ENCODE measurements at places on chromosomes 1 and 21.
A peak's percentile ranks its signal among the peaks of the same experiment; 100 is the strongest.

DNA sequence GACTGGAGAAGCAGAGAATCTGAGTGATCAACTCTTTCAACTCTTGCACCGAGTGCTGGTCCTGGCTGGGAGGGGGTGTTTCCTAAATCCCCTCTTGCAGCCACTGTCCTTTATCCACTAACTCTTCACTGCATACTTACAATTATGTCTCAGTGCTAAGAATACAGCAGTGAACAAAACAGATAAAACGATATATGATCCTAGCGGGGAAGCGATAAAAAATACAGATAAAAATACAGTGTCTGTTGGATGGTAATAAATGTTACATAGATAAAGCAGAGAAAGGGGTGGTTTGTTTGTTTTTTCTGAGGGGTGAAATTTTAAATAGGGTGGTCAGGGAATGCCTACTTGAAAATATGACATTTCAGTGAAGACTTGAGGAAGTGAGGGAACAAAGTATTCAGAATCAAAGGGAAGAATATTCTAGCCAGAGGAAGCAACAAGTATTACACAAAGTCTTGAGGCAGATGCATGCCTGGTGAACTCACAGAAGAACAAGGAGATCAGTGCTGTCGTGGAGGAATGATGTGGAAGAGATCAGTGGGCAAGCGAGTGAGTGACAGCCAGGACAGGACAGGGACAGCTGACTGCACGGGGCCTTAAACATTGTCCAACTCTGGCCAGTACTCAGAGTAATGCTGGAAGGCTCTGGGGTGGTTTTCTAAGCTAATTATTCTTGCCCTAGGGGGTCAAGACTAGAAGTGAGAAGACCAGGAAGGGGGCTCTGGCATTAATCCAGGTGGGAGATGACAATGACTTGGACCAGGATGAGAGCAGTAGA is 110.0 kb downstream of the APP start:
- DNase-seq = no peak

GRCh38 chr1:202186327-202186726 is 7.3 kb upstream of the LGR6 start:
- no peak for DNase-seq

GRCh38 chr1:172770071-172770470 is 111.2 kb downstream of the FASLG start:
- no peak for DNase-seq

GRCh38 chr1:44602634-44603628 is 71.3 kb downstream of the TMEM53 start:
- DNase-seq = no peak

DNA sequence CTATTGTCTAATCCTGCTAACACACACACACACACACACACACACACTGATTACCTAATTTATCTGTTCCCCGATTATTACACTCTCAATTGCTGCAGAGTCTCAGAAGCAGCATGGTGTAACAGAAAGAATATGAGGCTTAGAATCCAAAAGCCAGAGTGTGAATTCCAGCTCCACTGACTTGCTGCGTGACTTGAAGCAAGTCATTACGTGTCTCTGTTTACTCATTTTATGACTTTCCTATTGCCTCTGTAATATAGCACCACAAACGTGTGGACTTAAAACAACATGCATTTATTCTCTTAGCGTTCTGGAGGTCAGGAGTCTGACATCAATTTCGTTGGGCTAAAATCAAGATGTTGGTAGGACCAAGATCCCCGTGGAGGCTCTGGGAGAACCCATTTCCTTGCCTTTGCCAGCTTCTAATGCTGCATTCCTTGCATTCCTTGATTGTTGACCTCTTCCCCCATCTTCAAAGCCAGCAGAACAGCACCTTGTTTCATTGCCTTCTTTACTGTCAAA is 55.9 kb upstream of the ATP5PO start:
- DNase-seq = no peak

GRCh38 chr21:45132841-45133573 is 58.6 kb downstream of the ADARB1 start:
- DNase-seq = no peak

- peak; percentile 83 for DNase-seq
Observed at GRCh38 chr1:207084701-207085180, 3.9 kb upstream of the C4BPB start.

- DNase-seq = no peak
Observed at GRCh38 chr1:248849152-248849551, 9.7 kb downstream of the ZNF692 start.

GRCh38 chr1:171785766-171786165 is 4.3 kb downstream of the METTL13 start:
- DNase-seq = no peak

DNA sequence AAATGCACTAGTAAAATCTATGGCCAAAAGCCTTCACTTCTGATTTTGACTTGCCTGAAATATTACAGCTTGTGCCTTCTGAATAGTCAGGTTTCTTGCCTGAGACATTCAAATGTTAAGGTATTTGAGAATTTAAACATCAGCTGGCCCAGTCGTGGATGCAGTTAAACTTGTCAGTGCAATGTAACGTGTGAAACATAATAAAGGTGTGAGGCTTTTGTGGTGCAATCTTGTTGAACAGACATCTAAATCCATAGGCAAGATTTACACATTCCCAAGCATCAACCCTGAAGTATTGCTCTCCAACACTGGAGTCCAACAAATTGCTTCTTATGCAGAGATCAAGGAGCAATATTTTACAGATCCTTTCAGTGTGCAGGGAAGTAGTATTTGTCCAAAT is 4.4 kb downstream of the CCN1 start:
- DNase-seq = no peak

DNA sequence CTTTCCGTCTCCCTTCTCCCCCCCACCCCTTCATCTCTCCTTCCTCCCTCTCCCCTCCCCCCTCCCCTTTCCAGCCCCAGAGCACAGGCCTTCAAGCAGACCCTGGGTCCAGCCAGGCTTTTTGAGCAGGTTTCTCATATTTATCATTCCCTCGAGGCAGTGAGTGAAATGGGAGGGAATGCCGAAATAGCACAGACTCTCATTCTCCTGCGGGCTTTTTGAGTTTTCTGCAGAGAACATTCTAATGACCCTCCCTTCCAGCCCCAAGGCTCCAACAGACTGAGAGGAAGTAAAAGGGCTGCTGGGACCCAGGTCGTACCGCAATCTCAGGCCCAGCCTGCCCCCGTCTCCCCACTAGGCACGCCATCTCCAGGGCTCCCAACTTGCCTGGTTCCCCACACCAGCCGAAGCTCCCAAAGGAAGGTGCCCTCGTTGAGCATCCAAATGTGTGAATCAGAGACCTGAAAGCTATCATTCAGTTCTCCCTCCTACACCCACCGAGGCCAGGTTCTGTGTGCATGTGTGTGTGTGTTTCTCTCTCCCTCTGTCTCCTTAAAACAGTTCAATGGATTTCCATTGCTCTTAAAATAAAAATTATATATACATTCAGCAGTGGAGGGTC is 22.3 kb downstream of the ACTA1 start:
- no peak for DNase-seq

- no peak for DNase-seq
Observed at GRCh38 chr1:82015444-82015843, 214.7 kb downstream of the ADGRL2 start.

- no peak for DNase-seq
Observed at GRCh38 chr1:190453550-190453949, 24.1 kb downstream of the BRINP3 start.

GRCh38 chr1:163826500-163826899 is 504.7 kb downstream of the NUF2 start:
- DNase-seq = no peak

DNA sequence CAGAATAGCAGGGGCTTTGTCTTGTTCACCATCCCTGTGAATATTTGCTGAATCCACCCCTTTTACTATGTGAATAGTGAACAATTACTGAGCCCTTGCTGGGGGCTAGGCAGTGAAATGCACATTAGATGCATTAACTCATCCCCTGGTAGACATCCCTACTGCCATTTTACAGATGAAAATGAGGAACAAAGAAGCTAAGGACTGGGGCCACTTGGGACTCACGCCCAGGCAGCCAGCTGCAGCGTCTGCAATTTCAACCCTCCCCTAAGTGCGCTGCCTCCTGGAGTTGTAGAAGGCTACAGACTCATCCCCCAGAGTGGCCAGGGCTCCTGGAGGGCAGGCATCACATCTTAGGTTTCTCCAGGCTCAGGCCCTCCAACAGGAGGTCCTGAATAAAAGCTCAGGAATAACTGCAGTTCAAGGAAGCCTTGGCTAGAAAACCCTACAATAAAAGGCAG is 31.6 kb downstream of the CAPZB start:
- DNase-seq = no peak

GRCh38 chr1:55725378-55725777 is 510.2 kb upstream of the USP24 start:
- no peak for DNase-seq

DNA sequence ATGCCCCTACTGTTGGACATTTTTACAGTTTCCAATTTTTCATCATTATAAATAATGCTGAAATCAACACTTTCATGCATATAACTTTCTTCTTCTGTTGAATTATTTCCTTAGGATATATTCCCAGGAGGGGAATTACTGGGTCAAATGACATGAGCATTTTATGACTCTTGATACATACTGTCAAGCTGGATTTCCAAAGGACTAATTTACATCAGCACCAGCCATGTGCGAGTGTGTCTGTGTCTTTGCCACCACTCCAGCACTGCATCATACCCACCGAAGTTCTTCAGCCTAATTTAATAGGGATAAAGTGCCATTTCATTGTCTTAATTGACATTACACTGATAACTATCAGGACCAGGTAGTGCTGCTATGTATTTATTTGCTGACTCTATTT is 146.7 kb downstream of the CSMD2 start:
- DNase-seq = no peak

- peak; percentile 92 for DNase-seq
Observed at GRCh38 chr1:171741872-171742576, at the start of gene VAMP4. TSS of gene VAMP4 (minus strand) at chr1:171742065. CDS start at chr1:171738414, 3,651 bp downstream.

- no peak for DNase-seq
Observed at GRCh38 chr1:67892476-67893125, 59.3 kb upstream of the GNG12 start.

- DNase-seq = no peak
Observed at GRCh38 chr1:180881806-180882509, 30.7 kb upstream of the KIAA1614 start.

GRCh38 chr1:59502009-59502691 is 205.3 kb downstream of the FGGY start:
- no peak for DNase-seq

- no peak for DNase-seq
Observed at GRCh38 chr1:20359451-20360330, 69.0 kb downstream of the VWA5B1 start.

DNA sequence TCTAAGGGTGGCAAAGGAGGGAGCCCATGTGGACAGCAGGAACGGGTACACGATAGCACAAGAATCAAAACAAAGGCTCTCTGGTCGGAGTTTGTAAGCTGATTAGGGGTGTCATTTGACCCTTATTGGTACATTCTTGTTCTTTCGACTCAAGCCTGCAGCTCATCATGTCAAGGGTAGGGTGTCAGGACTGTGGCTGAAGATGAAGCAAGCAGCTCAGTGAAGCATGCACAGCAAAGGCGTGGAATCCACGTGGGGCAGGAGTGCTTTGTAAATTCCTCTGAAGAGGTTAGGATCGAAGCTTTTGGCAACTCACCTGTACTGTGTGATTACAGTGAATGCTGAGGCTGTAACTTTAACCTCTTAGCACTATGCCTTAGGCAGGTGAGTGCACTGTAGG is 4.7 kb upstream of the ABCB10 start:
- no peak for DNase-seq

DNA sequence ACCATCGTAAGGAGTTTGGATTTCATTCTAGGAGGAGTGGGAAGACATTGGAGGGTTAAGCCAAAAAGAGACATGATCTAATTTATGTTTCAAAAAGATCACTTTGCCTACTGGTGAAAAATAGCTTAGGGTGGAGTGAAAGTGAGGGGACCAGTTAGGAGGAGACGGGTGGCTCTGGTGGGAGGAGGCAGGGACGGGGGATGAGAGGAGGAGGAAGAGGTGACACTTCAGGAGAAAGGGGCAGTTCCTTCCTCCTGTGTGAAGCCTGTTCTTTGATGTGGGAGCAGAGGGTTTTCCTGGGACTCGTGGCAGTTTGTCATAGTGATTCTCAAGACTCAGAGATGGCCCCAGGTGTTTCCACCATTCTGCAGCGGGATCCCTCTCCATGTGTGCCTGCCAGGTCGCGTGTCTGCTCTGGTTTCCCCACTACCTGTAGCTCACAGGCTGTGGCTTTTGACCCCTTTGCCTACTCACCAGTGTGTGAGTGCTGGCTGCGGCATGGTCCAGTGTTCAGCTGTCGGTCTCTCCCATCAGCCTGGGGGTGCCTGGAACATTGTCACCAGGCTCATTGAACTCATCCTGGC is 102.4 kb downstream of the CNIH3 start:
- no peak for DNase-seq

DNA sequence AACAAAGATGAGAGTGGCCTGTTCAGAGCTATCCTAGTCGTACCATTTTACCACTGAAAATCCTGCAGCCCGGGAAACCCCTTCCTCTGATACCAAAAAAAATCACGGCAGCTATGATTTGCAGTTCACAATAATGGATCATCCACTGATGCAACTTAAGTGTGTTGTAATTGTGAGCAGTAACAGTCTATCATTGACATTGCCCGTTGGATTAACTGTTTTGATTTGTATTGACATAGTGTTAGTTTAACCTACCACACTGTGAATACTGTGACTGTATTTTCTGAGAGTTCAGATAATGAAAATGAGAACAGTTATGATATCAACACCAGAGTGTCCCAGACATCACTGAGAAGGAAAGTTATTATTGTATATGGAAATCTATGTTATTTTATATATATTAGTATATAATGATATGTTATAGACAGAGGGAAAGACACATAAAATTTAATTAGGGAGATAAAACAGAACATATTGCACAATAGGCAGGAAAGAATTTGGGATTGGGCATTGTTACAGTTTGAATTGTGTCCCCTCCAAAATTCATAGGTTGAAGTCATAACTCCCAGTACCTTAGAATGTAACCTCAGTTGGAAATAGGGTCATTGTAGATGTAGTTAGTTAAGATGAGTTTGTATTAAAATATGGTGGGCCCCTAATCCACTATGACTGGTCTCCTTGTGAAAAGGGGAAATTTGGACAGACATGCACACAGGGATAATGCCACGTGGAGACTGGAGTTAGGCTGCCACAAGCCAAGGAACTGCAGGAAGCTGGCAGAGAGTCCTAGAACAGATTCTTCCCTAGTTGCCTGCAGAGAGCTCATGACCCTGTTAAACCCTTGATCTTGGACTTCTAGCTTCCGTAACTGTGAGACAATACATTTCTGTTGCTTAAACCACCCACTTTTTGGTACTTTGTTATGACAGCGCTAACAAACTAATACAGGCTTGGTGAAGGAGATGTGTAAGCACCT is 54.4 kb downstream of the TLCD4 start:
- no peak for DNase-seq
